ENCODE measurements at places on chromosomes 4 and X.

DNA sequence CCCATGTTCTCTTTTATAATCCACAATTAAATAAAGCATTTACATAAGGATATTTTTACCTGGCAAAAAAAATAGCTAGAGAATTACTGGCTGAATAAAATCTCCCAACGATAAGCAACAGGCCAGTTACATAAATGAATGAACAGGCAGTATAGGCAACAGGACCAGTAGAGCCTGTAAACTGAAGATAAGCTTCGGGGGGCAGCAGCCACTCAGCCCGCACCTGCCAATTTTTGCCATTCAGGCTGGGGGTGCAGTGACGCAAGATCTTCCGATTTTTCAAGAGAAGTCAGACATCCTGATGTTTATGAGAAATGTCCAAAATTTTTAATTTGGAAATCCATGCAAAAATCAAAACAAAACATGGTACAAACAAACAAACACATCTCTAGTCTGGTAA is 49.0 kb upstream of the CDKN2AIP start:
- DNase-seq: no peak

DNA sequence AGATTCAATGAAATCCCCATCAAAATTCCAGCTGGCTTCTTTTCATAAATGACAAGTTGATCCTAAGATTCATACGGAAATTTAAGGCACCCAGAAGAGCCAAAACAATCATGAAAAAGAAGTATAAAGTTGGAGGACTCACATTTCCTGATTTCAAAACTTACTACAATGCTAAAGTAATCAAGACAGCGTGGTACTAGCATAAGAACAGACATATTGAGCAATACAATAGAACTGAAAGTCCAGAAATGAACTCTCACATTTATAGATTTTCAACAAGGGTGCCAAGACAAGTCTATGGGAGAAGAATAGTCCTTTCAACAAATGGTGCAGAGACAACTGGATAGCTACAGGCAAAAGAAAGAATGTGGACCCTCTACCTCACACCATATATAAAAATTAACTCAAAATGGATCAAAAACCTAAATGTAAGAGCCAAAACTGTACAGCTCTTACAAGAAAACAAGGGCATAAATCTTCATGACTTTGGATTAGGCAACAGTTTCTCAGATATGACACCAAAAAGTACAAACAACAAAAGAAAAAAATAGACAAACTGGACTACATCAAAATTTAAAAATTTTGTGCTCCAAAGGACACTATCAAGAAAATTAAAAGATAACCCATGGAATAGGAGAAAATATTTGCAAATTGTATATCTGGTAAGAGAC is 28.5 kb downstream of the SASH3 start:
- DNase-seq: no peak

- peak; percentile 22 for DNase-seq
These were observed 31.6 kb upstream of the C1QTNF7 start for GRCh38 chr4:15396157-15396800.

GRCh38 chr4:22515888-22516541 is at the start of gene ADGRA3:
Gene ADGRA3 (minus strand): TSS chr4:22516066. CDS start chr4:22515784, 282 bp downstream.
- DNase-seq: peak; percentile 65

DNA sequence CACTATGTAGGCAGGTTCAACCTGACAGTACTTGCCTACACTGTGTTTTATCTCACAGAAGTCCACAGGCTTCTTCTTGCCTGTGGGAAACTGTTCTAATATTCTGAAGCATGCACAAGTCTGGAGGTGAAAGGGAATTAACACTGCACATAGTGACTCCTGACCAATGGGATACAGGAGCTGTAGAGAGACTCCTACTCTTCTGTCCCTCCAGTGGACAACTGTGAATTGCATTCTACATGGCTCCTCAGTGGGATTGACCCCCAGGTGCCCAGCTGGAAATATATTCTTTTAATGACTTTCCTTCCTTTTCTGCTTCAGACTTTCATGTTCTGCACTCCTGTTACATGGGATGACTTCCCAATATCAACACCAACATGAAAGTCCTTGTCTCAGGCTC is 8.2 kb upstream of the YIPF6 start:
- no peak for DNase-seq

DNA sequence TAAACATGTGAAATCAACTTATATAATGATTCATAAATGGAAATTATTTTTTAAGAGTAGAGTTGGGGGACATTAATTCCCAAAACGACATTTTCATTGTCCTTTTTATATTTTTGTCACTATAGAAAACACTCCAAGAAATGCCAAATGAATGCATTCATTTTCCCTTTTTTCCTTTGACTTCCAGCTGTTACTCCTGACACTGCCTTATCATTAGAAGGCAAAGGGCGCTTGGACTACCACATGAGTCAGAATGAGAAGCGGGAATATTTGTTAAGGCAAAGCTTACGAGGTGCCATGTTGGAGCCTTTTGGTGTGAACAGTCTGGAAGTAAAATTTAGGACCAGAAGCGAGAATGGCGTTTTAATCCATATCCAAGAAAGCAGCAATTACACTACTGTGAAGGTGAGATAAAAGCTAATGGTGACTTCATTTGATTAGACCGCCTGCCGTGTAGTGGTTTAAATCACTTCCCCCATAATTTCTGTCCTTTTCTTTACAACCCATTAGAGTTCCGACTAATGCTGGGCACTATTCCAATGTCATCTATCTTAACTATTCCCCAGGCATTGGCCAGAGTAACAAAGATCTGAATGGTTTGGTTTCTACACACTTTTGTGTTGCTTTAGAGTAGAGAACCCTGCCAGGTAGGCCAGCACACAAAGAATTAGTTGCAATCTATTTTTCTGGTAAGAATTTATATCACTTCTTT is 166.7 kb downstream of the FAT4 start:
- peak; percentile 95 for DNase-seq

GRCh38 chrX:70172221-70172620 is 5.1 kb upstream of the DGAT2L6 start:
- DNase-seq: no peak

DNA sequence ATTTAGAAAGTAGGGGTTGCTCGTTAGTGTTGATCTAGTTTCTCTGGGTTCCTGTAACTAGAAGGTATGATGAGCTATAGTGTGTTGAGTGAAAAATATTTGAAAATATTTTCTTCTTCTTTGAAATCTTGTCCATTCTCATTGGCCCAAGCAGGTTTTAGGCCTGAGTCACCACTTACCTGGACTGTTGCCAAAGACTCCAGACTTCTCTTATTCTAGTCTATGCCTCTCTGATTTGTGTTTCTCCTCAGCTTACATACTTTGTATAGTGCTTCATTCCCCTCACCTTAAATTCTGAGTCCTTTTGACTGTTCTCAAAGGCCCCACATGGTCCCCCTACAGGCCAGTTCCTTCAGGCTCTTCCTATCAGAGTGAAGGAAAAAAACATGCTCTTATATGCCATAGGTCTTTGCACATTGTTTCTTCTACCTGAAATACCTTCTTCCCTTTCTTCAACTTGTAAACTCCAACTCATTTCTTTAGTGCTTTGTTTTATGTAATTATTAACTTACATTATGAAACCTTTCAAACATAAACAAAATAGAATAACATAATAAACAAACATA is 258.2 kb downstream of the PPP1R2C start:
- no peak for DNase-seq

GRCh38 chrX:65985922-65986588 is 53.8 kb downstream of the VSIG4 start:
- peak; percentile 4 for DNase-seq

- DNase-seq: no peak
These were observed 42.5 kb upstream of the CPLX1 start for GRCh38 chr4:868421-868820.

- no peak for DNase-seq
These were observed 101.9 kb upstream of the SLITRK2 start for GRCh38 chrX:145715641-145716138.

DNA sequence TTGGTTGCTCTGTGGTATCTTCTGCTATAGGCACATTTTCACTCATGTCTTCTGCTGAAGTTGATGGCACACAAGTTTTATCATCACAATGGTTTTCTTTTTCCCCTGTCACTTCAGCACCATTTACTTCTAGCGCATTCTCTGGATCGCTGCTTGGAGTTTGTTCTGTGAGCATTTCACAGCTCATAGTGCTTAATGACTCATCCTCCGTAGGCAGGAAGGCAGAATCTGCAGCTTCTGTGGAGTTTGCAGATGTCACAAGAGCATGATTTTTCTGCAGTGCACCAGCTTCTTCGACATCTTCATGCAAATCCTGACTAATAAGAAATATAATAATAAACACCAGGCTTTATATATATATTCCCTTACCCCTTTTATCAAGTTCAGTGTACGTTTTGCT is 83.6 kb downstream of the CHM start:
- DNase-seq: no peak

DNA sequence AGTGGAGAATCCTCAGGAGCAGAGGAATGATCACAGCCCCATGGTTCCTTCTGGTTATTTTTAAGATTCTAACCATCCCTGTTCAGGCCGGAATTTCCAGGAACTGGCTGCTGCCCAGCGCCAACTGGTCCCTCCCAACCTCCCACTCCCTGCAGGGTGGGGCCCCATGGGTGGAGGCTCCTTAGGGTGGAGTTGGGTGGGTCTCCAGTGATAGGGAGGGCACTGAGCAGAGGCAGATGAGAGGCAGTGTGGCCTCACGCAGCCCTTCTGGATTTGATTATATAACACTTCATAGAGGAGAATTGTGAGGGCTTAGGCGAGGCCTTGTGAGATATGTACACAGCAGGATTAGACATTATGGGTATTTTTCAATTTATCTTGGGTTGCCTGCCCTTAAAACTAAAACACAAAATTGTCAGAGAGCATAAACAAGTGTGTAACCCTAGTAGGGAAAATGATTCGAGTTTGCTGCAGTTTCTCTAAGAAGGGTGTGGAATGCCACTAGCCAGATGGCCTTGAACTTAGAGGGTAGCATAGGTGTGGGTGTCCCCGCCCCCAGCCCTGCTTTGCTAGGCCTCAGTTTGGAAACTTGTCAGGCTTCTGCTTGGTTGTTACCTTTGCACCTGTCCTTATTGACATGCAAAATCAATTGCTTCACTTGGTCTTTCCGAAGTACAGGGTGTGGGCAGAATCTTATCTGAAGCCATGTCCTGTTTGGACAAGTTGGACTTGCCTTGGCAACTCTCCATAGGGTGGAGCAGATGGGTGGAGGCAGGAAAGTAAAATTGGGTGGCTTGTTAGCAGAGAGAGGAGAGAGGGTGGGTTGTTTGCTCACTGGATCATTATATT is 9.4 kb downstream of the KLF3 start:
- DNase-seq: no peak

- DNase-seq: no peak
These were observed 144.8 kb downstream of the FRYL start for GRCh38 chr4:48635310-48635709.

DNA sequence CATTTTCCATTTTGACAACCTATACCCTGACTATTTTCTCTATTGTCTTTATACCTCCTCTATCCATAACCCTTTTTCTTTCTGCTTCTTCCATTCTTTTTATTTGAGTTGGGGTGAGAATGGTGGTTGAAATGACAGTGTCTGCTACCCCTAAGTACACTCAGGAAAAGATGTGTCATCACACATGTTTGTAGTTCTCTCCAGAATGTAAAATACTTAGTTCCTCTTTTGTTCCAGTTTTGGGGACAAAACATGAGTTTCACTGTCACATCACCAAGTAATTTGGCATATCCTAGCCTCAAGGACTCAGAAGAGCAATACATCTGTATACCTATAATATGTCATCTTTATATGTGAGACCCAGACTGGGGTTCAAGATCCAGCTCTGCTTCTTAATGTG is 90.3 kb downstream of the COMMD8 start:
- no peak for DNase-seq

- no peak for DNase-seq
These were observed 2.6 kb upstream of the DTHD1 start for GRCh38 chr4:36278789-36279188.

- no peak for DNase-seq
These were observed 40.6 kb downstream of the STOX2 start for GRCh38 chr4:183945741-183946140.

GRCh38 chrX:153662266-153662665 is 11.3 kb downstream of the PNCK start:
- DNase-seq: no peak

GRCh38 chrX:154486396-154487207 is at the start of gene UBL4A:
Gene UBL4A (minus strand): TSS chrX:154486615. CDS start chrX:154486584, 31 bp downstream.
- DNase-seq: peak; percentile 34

- DNase-seq: no peak
These were observed 10.6 kb downstream of the TNIP2 start for GRCh38 chr4:2745516-2745915.

GRCh38 chrX:3509934-3510333 is 163.5 kb upstream of the MXRA5 start:
- DNase-seq: no peak

DNA sequence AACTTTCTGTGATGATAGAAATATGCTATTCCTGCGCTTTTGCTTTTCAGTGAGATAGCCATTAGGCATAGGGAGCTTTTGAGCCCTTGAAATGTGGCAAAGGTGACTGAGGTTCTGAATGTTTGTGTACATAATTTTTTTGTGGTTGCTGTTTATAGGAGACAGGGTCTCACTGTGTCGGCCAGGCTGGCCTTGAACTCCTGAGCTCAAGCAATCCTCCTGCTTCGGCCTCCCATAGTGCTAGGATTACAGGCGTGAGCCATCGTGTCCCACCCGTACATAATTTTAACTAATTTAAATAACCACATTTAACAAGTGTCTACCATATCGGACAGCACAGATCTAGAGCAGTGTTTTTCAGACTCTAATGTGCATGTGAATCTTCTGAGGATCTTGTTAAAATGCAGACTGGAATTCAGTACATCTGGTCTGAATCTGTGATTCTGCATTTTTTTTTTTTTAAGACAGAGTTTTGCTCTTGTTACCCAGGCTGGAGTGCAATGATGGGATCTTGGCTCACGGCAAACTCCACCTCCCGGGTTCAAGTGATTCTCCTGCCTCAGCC is 45.3 kb downstream of the CASP6 start:
- no peak for DNase-seq
